ENCODE measurements at places on chromosomes 2 and 18. TPM values are rescaled to one million over a fixed set of nuclear protein-coding genes. Genes with fewer than 3 reads are reported as not detected.

The MAP3K19 gene
- total RNA-seq: not detected

The CNDP1 gene
- total RNA-seq: not detected

- no peak for DNase-seq
Observed at GRCh38 chr2:15059870-15060512, 427.5 kb downstream of the LRATD1 start.

DNA sequence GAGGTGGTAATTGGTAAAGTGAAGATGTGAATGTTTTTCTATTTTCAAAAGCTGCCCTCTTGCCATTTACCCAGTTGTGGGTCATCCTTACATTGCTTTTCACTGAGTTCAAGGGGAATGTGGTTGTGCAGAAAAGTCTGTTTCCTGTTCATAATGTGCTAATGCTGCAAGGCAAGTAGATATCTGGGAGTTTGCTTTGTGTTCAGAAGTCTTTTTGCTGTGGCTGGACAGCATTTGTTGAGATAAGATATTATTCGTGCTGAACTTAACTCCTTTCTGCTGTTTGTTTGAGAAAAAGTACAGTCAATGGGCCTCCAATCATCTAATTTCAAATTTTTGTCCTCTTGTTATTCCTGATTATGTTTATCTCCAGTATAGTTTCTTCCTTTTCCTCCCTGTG, 263.2 kb downstream of the LTBP1 start:
- no peak for DNase-seq

GRCh38 chr2:159089543-159089942, 121.1 kb downstream of the TANC1 start:
- DNase-seq: peak; percentile 67

DNA sequence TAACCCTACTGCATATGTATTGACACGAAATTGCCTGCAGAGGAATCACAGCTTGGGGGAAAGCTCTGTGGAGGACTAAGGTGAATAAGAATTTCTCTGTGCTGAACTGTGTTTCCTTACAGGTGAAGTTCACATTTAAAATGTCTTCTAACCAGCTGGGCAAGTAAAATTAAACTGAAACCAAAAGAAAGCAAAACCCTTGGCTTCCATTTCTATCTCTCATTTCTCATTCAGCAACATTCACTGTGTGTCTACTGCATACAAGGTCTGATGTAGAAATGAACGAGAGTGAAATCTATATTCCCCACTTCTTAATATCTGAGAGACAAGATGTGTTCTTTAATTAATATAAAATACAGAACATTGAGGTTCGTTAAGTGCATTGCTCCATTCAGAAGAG, 397.3 kb downstream of the SOX11 start:
- DNase-seq: no peak

- DNase-seq: no peak
Observed at GRCh38 chr2:141399270-141399669, 731.5 kb downstream of the LRP1B start.

DNA sequence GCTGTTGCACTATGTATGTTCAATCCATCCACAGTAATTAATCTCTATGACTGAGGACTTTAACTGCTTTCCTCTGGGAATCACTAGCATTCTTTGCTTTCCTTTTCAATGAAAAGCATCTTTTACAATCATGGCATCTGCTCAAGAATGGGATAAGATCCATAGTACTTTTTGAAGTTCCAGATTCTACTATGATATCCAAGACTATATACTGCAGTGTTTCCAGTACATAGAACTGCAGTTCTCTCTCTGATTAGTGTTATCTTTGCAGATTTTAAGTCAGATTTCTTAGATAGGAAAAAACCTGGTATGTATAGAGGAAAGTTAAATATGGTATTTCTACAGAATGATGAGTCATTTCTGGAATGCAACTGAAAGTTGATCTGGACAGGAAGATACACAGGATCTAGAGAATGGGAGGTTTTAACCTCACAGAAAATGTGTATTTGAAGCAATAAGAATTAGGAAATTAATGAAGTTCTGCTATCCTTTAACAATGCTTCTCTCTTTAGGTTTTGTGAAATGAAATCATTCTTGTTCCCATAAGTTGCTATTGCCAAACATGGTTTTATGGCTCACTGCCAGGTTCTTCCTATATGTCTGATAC, 670.7 kb downstream of the ERBB4 start:
- no peak for DNase-seq

DNA sequence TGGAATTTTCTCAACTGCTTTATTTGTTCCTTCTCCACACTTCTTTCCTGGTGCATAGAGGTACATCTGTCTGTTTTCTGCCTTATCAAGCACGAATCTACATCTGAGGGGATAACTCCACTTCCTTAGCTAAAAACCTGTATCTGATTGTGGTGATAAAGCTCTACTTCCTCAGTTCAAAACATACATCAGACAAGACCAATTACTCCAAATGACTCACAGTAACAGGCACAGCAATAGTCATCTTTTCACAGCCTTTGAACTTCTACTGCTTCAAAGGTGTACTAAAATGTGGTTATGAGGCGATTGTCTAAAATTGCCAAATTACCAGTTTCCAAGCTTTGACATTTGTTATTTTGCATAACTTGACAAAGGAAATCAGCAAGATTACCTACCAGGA, 803.6 kb upstream of the ZEB2 start:
- DNase-seq: no peak

The DES gene
- total RNA-seq: 12,920 TPM

DNA sequence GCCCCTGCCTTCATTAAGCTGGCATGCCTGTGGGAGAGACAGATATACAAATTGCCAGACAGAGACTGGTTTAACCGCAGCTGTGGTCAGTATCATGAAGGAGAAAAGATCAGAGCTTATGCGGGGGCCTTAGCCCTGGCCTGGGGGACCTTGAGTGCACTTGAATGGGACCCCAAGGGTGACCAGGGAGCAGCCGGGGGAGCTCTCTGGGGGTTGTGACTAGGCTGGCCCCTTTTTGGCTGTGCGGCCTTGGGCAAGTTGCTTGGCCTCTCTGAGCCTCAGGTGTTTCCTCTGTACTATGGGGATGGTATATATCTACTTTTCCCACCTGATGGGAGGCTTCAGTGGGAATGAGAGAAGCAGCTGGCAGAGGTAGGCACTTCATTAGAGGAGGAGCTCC, 35.7 kb downstream of the INHBB start:
- DNase-seq: no peak

The UCN gene
- 0.59 TPM for total RNA-seq

DNA sequence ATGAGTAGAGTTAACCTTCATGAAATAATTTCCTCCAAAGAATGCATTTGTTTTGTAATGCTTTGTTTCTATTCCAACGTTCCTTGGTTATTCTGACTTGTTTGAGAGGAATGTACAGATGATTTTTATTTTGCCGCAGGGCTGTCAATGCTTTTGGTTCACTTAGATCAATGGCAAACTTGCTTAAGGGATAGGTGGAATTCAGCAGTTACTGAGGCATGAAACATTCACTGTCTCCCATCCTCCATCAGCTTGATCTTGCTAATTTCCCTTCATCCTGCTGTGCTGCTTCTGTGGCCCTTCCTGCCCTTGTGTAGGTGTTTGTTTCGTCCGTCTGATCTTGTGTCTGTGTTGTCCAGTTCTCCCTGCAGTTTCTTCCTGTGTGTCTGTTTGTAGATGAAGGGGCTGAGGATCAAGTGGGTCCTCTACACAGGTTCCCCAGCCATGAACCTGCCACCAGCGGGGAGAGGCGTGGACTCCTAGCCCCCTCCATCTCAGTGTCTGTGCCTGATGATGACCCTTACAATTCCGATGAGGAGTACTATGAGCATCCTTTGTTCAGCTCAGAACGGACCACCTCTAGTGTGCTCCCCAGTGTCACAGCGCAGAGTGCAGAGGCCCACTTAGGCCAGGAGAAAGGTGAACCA, 84.2 kb upstream of the UNC80 start:
- no peak for DNase-seq

GRCh38 chr2:220441404-220441803, 814.0 kb downstream of the SLC4A3 start:
- DNase-seq: no peak

- DNase-seq: peak; percentile 85
Observed at GRCh38 chr2:231786177-231786916, at the start of gene COPS7B. TSS of gene COPS7B (plus strand) at chr2:231786445. CDS start at chr2:231788571, 2,126 bp downstream.

GRCh38 chr2:27080603-27080936, 2.2 kb downstream of the EMILIN1 start:
- peak; percentile 45 for DNase-seq

The PLA2R1 gene
- total RNA-seq: 3.0 TPM

The L3MBTL4 gene
- 0.59 TPM for total RNA-seq

- no peak for DNase-seq
Observed at GRCh38 chr2:172667581-172668325, 67.9 kb upstream of the RAPGEF4 start.

The BABAM2 gene
- 51.3 TPM for total RNA-seq

The GMCL1 gene
- 4.1 TPM for total RNA-seq

The IKZF2 gene
- 4.3 TPM for total RNA-seq

GRCh38 chr18:25814841-25815458, 275.5 kb downstream of the SS18 start:
- DNase-seq: no peak

The CXCR4 gene
- 2.0 TPM for total RNA-seq

GRCh38 chr2:157124731-157125130, 132.8 kb upstream of the GALNT5 start:
- DNase-seq: no peak

DNA sequence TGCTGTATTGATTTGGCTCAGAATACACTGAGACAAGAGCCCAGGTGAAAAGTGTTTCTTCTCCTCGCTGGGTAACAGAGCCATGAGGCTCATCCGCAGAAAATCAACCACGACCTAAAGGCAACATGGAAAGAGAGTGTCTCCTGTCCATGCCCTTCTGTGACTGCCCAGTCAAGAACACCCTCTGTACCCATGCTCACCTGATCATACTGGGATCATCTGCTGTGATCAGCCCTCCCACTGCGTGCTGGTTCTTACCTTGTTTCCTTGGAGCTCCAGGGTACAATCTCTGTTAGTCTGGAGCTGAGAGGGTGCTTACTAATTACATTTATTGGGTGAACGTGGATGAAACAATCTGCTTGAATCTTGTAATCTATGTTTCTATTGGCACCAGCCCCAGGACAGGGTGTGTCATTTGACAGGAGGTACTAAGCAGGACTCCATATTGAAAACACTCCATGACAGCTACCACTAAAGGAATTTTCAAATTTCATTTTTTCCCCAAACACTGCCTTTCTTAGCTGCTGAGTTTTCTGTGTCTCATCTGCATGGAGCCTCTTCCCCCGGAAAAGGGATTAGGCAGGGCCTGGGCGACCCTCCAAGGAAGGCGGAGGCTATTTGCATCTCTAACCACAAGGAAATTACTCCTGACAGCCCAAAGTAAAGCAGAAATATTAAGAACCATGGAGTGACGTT, 39.7 kb upstream of the GRP start:
- DNase-seq: no peak

DNA sequence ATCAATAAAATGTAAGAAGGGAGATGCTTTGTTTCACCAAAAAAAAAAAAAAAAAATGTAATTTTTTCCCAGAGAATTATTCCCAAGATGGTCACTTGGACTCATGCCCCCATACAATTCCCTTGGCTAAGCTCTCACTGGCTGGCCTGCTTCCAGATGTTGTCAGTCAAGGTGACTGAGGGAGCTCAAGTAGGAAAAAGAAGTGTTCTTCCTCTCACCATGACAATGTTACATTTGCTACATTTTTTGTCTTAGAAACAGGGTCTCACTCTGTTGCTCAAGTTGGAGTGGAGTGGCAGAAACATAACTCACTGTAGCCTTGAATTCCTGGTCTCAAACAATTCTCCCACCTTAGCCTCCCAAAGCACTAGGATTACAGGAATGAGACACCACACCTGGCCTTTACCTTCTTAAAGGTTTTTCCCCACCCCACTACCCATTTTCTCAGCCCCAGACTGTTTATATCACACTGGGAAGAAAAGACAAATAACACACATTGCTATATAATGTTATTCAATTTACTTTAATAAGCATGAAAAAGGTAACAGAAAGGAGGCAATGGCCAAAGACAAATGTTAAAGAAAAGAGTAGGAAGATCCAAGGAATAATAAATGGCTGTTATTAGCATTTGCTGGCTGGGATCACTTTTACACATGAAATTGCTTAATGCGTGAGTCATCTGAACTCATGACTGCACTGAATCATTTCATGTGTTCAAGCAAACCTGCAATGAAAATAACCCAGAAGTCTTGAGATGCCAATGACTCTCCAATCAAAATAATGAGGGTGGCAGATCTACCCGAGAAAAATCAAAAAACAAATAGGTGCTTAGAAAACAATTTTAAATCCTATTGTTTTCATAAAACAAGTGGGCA, 45.2 kb downstream of the ACVR1 start:
- no peak for DNase-seq

- no peak for DNase-seq
Observed at GRCh38 chr2:10931710-10932255, 20.0 kb downstream of the KCNF1 start.

- DNase-seq: no peak
Observed at GRCh38 chr2:80482276-80482675, 177.7 kb upstream of the LRRTM1 start.

GRCh38 chr2:152730591-152731333, 12.3 kb downstream of the ARL6IP6 start:
- no peak for DNase-seq

DNA sequence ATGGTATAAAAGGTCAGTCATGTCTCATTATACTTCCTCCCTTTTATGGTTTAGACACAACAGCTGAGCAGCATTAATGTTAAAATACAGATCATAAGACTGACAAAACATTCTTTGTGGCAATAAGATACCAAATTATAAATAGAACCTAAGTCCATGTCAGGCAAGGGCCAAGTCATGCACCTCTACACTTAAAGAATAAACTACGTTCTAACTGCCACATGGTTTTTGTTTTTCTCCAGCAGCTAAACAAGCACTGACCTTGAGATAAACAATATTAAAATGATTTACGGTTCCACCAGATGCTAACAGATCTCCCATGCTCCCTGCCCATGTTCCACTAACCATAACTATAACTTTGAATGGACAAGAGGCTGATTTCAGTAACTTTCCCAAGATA, 368.6 kb upstream of the TFPI start:
- DNase-seq: no peak

The ABCG5 gene
- not detected for total RNA-seq

DNA sequence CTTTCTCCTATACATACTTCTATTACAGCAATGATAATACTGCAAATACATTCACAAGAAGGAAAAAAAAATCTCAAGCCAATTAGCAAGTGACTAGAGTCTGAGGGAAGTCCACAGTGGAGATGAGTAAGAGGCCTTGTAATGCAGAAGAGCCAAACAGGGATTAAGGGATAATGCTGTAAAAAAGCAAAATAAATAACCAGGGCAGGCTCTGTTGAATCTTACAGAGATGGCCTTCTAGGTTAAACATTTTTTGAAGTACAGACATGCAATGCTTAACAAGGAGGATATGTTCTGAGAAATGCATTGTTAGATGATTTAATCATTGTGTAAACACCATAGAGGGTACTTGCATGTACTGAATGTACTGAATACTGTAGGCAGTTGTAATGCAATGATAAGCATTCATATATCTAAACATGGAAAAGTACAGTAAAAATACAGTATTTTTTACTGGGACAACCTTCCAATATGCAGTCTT, 122.1 kb upstream of the RMDN2 start:
- DNase-seq: no peak

DNA sequence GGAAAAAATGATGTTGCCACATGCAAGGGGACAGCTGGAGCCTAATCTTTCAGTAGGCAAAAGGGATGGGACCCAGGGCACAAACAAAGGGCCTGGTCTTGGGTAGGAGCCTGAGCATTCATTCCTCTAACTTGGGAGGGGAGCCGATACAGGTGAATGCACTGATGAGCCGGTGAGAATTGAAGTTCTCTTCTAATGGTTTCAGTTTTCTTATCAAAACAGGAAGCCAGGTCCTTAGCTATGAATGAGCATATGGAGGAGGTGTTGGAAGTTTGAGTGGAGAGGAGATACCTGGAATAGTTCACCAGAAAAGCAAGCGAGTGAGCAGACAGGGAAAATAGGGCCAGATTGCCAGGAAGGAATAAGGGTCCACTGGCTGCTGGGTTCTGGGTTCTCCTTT, 10.1 kb downstream of the DPP4 start:
- DNase-seq: no peak
